Bronchial epithelial cell (primary cell): ENCODE measurements at places on chromosomes 2 and 18. TPM values are rescaled to one million over a fixed set of nuclear protein-coding genes. Genes with fewer than 3 reads are reported as not detected.
A peak's percentile ranks its signal among the peaks of the same experiment; 100 is the strongest.

GRCh38 chr2:28377984-28378678, 14.5 kb upstream of the FOSL2 start:
- peak; percentile 96 for DNase-seq

GRCh38 chr2:110948027-110948674, 172.6 kb upstream of the BCL2L11 start:
- DNase-seq: no peak

DNA sequence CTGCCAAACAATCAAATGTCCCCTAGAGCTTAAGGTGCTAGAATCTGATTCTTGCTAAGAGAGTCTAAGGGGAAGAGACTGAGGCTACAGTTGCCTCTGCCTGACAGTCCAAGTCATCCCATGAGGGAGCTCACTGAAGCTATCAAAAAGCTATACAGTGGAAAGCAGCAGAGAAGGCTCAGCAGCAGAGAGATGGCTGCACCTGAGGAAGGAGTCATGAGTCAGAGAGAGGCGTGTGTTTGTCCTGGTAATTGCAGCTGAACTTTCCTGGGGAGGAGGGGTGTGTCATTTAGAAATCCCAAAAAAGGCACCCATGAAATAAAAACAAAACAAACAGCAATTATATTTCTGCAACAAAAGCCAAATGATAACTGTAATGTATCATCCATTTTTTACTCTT, 305.2 kb upstream of the UBE2E3 start:
- DNase-seq: peak; percentile 56

The GREB1L gene
- total RNA-seq: 0.79 and 0.90 TPM in 2 replicates

The RAB31 gene
- 47.7 and 48.5 TPM in 2 replicates for total RNA-seq
